Vagina (tissue), 2 donors: ENCODE measurements at places on chromosomes 2 and 18. TPM values are rescaled to one million over a fixed set of nuclear protein-coding genes. Genes with fewer than 3 reads are reported as not detected.
A peak's percentile ranks its signal among the peaks of the same experiment; 100 is the strongest.

GRCh38 chr2:203811491-203812221 lies 55.9 kb upstream of the CTLA4 start:
- H3K27ac ChIP-seq = no peak overlapping the region
- H3K4me3 ChIP-seq = no peak overlapping the region

Gene EMILIN2
- 26.8 TPM for total RNA-seq

DNA sequence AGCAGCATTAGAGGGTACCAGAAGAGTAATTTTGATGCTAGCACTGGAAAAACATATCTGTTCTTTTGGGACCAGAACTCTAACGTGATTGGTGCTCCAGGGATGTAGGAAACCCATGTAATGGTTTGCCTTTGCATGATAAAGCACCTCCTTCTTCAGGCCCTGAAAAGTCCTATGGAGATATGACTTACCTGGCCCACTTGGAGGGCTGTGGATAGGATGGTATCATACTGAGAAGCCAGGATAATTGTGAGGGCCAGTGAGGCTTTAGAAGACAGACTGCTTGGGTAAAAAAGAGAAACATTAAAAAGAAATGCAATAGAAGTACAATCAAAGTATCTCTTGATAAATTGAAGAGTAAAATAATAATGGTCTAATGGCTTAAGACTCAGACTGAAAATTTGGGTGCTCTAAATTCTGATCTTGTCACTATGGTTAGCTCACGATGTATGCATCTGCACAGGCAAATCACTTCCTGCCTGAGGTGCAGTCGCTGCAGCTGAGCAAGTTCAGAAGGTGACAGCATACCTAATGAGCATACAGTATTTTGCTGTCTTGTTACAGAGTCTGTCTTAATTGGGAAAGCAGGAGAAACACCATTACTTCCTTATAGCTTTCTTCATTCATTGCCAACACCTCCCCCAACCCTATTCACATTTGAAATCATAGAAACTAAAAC lies 371.5 kb downstream of the NUP35 start:
- H3K27ac ChIP-seq = no peak overlapping the region
- H3K36me3 ChIP-seq = no peaks in the 10 kb centered on the region
- no peak overlapping the region for H3K4me3 ChIP-seq
- no peaks in the 10 kb centered on the region for H3K4me1 ChIP-seq

GRCh38 chr18:41967680-41968079 lies 12.6 kb downstream of the PIK3C3 start:
- peaks cover 16% of the 10 kb centered on the region for H3K4me1 ChIP-seq
- peaks cover 48% of the 10 kb centered on the region for H3K36me3 ChIP-seq
- no peak overlapping the region for H3K4me3 ChIP-seq
- H3K27ac ChIP-seq = no peak overlapping the region
- H3K27me3 ChIP-seq = no peaks in the 10 kb centered on the region

Gene GKN2
- total RNA-seq = not detected

Gene SPATS2L
- 65.6 TPM for total RNA-seq

GRCh38 chr2:236755278-236755840 lies 185.7 kb downstream of the ACKR3 start:
- H3K4me3 ChIP-seq = no peak overlapping the region
- no peaks in the 10 kb centered on the region for H3K36me3 ChIP-seq
- no peak for DNase-seq
- H3K4me1 ChIP-seq = peaks cover 4% of the 10 kb centered on the region

- H3K4me1 ChIP-seq = peaks cover 2% of the 10 kb centered on the region
- DNase-seq = no peak
- no peak overlapping the region for H3K4me3 ChIP-seq
- H3K27me3 ChIP-seq = no peaks in the 10 kb centered on the region
Observed at GRCh38 chr18:46167971-46168370, 63.8 kb downstream of the HAUS1 start.

Gene TMEM150A
- total RNA-seq = 22.6 TPM

GRCh38 chr2:106184857-106185256 lies 9.2 kb downstream of the UXS1 start:
- no peak overlapping the region for H3K27ac ChIP-seq
- H3K27me3 ChIP-seq = no peaks in the 10 kb centered on the region
- no peaks in the 10 kb centered on the region for H3K36me3 ChIP-seq
- peaks cover 20% of the 10 kb centered on the region for H3K4me1 ChIP-seq
- H3K4me3 ChIP-seq = no peak overlapping the region
- DNase-seq = no peak

Gene GALNT5
- 3.2 TPM for total RNA-seq

DNA sequence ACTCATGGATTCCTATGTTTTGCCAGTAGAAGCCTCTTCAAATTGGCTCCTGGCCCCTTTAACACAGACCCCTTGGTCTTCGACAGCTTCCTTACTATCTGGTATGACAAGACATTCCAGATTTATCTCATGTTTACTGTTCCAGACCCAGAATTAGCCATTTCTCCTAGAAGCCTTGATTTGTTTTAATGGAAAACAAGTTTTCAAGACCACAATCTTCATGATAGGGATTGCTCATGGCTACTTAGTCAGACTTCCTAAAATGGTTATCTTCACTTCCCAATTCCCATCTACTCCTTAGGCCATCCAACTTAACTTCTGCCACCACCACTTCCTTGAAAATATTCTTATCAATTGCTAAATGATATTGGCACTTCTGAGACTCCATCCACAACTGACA lies 63.2 kb downstream of the TTC32 start:
- DNase-seq = no peak
- no peak overlapping the region for H3K27ac ChIP-seq
- H3K4me3 ChIP-seq = no peak overlapping the region
- H3K36me3 ChIP-seq = no peaks in the 10 kb centered on the region

DNA sequence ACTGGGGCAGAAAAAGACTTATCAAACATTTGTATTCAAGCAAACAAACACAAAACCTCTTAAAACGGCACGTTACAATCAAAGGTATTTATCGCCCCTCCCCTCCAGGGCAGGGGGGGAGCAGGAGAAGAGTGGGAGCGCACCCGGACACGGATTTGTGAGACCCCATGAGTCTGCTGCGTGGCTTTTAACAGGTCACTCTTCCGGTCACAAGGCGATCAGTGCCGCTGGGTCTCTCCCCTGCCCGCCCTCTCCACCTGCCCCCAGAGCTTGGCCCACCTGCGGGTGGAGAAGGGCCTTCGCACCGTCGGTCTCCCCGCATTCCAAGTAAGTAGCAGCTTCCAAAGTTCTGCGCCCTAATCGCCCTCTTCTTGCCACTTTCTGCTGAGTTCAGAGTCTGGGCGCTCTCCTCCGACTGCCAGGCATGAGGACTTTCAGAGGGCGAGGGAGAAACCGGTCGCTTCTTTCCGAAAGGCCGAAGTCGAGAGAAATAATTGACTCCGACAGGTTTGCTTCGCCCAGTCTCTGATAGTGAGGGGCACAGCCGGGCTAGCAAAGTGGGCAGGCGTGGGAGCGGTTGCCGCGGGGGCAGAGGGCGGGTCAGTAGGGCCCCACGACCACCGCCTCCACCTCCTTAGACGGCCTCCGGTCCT lies 800 bp downstream of the RPRM start:
- no peaks in the 10 kb centered on the region for H3K27me3 ChIP-seq
- H3K36me3 ChIP-seq = no peaks in the 10 kb centered on the region
- peaks cover 27% of the 10 kb centered on the region for H3K4me1 ChIP-seq
- H3K4me3 ChIP-seq = peak overlapping the region; percentile 66
- no peak for DNase-seq
- peak overlapping the region; percentile 11 for H3K27ac ChIP-seq

DNA sequence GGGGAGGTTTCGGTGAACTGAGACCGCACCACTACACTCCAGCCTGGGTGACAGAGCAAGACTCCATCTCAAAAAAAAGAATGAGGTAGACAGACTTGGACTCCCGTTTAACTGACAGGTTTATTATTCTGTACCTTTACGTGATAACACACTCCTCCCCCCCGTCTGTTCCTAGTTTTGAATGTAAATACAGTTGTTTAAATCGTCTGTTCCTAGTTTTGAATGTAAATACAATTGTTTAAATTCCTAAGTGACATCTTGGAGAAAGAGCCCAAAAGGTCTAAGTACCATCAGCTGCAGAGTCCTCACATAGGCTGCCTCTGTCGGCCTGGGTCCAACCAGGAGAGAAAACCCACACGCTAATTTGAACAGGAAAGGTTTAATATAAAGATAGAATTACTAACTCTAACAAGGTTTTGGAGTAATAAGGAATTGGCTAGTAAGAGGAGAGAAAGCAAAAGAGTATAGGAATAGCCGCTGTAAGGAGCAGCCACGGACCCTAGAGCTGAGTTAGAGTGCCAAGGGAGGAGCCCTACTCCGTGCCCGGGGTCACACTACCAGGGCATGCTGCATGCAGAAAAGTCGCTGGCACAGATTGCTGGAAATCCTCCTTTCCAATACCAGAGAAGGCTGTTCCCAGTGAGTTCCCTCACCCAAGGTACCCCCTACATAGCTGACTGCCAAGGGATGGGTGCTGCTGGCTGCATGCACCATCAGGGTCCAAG lies 83.5 kb upstream of the RANBP2 start:
- H3K36me3 ChIP-seq = no peaks in the 10 kb centered on the region
- H3K4me1 ChIP-seq = peaks cover 67% of the 10 kb centered on the region
- H3K27me3 ChIP-seq = no peaks in the 10 kb centered on the region

- DNase-seq = peak; percentile 95
- H3K27me3 ChIP-seq = no peaks in the 10 kb centered on the region
Observed at GRCh38 chr2:223725494-223725893, 111.9 kb downstream of the AP1S3 start.

DNA sequence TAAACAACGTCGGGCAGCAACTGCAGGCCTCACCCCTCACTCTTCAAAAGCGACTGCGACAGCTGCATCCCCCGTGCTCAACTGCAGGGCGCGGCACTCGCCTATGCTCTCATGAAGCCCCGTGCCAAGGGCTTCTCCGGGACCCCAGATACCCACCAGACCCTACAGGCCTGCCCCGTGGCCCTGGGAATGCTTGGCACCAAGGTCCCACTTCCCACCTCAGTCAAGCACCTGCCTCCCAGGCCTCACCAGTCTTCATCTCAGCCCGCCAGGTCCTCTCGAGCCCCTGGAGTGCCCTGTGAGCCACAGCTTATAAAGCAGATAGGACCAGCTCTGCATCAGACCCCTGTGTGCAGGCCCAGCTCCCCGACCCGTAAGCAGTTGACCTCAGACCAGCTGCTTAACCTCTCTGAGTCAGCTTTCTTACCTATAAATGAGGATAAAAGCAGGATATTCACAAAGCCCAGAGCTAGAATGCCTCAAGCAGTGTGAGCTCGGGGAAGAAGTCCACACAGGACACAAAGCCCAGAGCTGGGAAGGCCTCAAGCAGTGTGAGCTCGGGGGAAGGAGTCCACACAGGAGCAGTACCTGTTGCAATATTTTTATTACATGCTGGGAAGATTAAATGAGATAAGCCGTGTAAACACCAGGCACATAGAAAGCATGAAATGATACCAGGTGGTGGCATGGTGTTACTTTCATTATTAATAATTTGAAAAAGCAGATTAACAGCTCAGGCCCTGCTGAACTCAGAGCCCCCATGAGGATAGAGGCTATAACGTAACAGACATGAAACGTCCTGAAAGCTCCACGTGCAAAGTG lies 96.9 kb downstream of the HDAC4 start:
- no peaks in the 10 kb centered on the region for H3K36me3 ChIP-seq
- DNase-seq = no peak
- peak overlapping the region; percentile 53 for H3K27ac ChIP-seq
- no peak overlapping the region for H3K4me3 ChIP-seq
- peaks cover 68% of the 10 kb centered on the region for H3K4me1 ChIP-seq
- H3K27me3 ChIP-seq = no peaks in the 10 kb centered on the region

Gene TMEM169
- total RNA-seq = not detected

DNA sequence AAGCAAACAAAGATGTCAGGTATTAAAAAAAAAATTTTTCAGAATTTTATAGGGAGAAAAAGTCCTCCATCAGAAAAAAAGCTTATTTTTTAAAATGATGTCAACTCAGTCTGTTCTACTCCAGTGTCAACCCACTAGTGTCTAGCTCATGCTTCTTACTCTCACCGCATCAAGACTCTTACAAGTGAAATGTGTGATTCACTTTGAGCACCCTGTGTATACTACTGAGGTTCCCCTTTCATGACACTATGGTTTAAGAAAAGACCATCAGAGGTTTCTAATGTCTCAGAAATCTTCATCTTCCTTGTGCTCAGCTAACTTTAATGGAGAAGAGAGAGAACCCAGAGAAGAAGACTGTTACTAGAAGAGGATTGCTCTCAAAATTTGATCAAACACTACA lies 43.4 kb downstream of the FEZ2 start:
- no peak for DNase-seq
- no peaks in the 10 kb centered on the region for H3K4me1 ChIP-seq
- H3K27ac ChIP-seq = no peak overlapping the region
- H3K27me3 ChIP-seq = no peaks in the 10 kb centered on the region
- H3K4me3 ChIP-seq = no peak overlapping the region

- H3K4me1 ChIP-seq = peaks cover 27% of the 10 kb centered on the region
- H3K27ac ChIP-seq = no peak overlapping the region
- DNase-seq = no peak
- no peaks in the 10 kb centered on the region for H3K27me3 ChIP-seq
- no peaks in the 10 kb centered on the region for H3K36me3 ChIP-seq
Observed at GRCh38 chr2:234491281-234491680, 5.6 kb downstream of the ARL4C start.

Gene CHST9
- total RNA-seq = 0.74 TPM

Gene ANKRD30B
- total RNA-seq = not detected

- H3K36me3 ChIP-seq = no peaks in the 10 kb centered on the region
- H3K27me3 ChIP-seq = no peaks in the 10 kb centered on the region
- H3K4me3 ChIP-seq = no peak overlapping the region
Observed at GRCh38 chr18:44741511-44741910, 60.8 kb downstream of the SETBP1 start.
